ENCODE measurements at places on chromosomes 5 and 9. TPM values are rescaled to one million over a fixed set of nuclear protein-coding genes. Genes with fewer than 3 reads are reported as not detected.

- DNase-seq = no peak
- H3K4me3 ChIP-seq = no peak overlapping the region
- peaks cover 6% of the 10 kb centered on the region for H3K4me1 ChIP-seq
- no peak overlapping the region for H3K27ac ChIP-seq
- no peaks in the 10 kb centered on the region for H3K36me3 ChIP-seq
- H3K27me3 ChIP-seq = peaks cover 6% of the 10 kb centered on the region
Measured at GRCh38 chr5:57325678-57326397, 152.0 kb downstream of the GPBP1 start.

DNA sequence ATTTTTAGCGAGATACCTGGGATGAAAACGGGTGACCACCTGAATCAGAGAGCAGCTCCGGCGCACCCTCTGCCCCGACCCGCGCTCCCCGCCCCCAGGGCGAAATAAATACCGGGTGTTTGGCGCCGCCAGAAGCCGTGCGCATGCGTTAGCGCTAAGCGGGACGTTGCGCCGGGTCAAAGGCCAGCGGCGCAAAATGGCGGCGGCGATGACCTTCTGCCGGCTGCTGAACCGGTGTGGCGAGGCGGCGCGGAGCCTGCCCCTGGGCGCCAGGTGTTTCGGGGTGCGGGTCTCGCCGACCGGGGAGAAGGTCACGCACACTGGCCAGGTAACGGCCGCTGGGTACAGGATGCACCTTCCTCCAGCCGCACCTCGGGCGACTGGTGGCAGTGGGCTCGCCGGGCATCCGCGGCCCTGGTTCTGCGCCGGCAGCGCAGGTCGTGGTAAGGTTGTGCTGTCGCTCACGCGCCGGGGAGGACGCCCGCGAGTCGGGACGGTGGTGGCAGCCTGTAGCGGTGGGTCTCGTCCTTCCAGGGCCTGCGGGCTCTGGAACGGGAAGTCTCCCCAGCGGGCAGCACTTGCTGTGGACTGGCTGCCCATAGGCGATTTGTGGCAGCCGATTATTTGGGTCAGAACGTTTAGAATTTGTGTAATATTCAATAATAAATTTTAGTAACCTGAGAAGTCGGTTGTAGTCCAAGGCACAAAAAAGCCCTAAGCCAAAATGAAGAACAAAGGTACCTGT, at the start of gene NDUFS6:
TSS of gene NDUFS6 (plus strand) at position 186 of the 745 bp plus-strand sequence. CDS start at position 197, 11 bp downstream.
- H3K36me3 ChIP-seq = peaks cover 44% of the 10 kb centered on the region
- no peak for DNase-seq
- H3K27me3 ChIP-seq = no peaks in the 10 kb centered on the region
- peak within 1 kb of the TSS; percentile 94 for H3K4me3 ChIP-seq

DNA sequence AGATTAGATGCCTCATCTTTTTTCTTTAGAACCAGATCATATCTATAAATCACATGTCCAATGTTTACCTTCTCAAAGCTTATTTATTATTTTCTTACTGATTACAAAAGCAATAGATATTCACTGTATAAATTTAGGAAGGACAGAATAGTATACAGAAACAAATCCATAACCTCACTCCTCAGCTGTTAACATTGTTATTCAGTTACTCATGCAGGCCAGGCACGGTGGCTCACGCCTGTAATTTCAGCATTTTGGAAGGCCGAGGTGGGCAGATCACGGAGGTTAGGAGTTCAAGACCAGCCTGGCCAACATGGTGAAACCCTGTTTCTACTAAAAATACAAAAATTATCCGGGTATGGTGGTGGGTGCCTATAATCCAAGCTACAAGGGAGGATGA, 15.3 kb downstream of the STOM start:
- H3K27me3 ChIP-seq = no peaks in the 10 kb centered on the region
- peaks cover 84% of the 10 kb centered on the region for H3K4me1 ChIP-seq
- peak overlapping the region; percentile 40 for H3K27ac ChIP-seq

GRCh38 chr5:157303667-157304327, 37.9 kb downstream of the CYFIP2 start:
- no peak overlapping the region for H3K4me3 ChIP-seq
- H3K4me1 ChIP-seq = peaks cover 1% of the 10 kb centered on the region
- H3K36me3 ChIP-seq = no peaks in the 10 kb centered on the region
- no peak for DNase-seq

- no peak for DNase-seq
- no peaks in the 10 kb centered on the region for H3K4me1 ChIP-seq
- no peaks in the 10 kb centered on the region for H3K36me3 ChIP-seq
- no peaks in the 10 kb centered on the region for H3K27me3 ChIP-seq
- no peak overlapping the region for H3K27ac ChIP-seq
- H3K4me3 ChIP-seq = no peak overlapping the region
Measured at GRCh38 chr5:28301712-28302111, 1263.3 kb upstream of the CDH9 start.

DNA sequence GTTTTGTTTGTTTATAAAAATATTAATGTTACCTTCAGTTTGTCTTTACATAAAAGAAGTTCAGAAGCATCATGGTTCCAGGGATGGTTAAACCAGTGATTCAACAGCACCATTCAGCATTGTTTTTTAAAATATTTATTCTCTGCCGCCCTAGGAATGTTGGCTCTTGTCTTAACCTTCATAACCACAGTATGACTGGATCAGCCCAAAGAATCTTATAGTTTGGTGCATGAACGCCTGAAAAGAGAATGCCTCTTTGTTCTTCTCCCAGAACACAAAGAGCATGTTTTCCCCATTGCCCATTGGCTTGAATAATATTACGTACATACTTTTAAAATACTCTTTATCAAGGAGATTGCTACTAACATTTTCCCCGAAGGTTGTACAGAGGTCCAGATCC, 413.4 kb downstream of the ANXA1 start:
- no peak for DNase-seq
- H3K4me1 ChIP-seq = no peaks in the 10 kb centered on the region
- no peaks in the 10 kb centered on the region for H3K36me3 ChIP-seq
- H3K27me3 ChIP-seq = no peaks in the 10 kb centered on the region
- H3K27ac ChIP-seq = no peak overlapping the region

GRCh38 chr5:143514616-143515335, 111.3 kb upstream of the NR3C1 start:
- no peaks in the 10 kb centered on the region for H3K27me3 ChIP-seq
- no peaks in the 10 kb centered on the region for H3K36me3 ChIP-seq

DNA sequence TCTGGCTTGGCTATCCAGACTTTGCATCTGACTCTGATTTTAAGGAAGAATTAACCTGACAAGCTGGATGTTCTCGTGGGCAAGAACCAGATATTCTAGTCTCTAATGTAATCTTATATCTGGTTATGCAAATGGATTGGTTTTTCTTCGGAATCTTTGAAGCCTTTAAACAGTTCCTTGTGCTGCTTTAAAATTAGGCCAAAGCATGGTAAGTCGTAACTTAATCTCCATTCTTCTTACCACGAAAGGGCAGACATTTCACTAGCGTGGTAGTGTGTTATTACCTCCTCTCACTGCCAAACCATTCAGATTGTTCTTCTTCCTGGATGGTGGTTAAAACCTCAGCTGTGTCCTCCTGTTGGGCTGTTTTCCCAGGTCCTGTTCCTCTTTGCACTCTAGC, 34.1 kb upstream of the TTC23L start:
- H3K27me3 ChIP-seq = peaks cover 9% of the 10 kb centered on the region
- DNase-seq = no peak
- H3K4me3 ChIP-seq = no peak overlapping the region
- H3K4me1 ChIP-seq = peaks cover 9% of the 10 kb centered on the region
- H3K27ac ChIP-seq = peak overlapping the region; percentile 29

DNA sequence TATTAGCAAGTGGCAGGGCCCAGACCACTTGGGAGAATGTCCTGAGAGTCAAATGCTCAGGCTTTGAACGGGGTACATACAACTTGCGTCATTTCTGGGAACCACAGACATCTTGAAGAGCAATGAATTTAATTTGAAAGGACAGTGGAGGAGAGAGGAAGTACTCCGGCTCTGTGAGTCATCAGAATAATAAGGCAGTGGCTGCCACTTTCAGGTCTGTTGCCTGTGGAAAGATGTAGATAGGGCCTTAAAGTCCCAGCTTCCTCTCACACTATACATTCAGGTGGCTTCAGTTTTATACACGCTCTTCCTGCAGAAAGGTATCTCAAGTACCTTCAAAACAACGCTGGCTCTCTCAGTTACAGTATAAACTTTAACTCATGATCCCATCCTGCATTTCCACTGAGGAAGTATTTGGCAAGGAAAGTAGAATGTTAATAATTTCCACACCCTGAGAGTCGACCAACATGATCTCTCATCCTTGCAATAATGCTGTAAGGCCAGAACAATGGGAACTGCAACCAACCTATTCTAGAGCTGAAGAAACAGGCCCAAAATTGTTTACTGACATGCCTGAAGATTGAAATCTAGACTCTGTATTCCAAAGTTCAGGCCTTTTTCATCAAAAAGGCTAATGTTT, 6.8 kb upstream of the PRUNE2 start:
- H3K27me3 ChIP-seq = peaks cover 29% of the 10 kb centered on the region
- no peaks in the 10 kb centered on the region for H3K36me3 ChIP-seq
- DNase-seq = peak; percentile 9
- peaks cover 8% of the 10 kb centered on the region for H3K4me1 ChIP-seq
- H3K27ac ChIP-seq = no peak overlapping the region

DNA sequence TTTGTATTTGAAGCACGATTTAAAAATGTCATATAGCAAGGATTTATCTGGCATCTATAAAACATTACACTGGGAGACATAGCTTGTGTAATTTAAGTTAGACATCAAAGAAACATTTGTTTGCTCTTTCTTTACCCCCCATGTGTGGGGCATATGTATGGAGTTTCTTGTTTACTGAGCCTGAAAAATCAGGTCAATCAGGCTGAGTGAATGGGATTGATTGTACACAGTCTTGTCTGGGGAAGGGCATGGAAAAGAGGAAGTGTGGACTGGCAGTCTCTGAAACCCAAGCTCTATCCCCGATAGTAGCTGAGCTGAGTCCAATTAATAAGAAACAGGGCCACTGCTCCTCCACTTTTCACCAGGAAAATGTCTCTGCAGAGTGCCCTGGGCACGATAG, 49.4 kb downstream of the SLC46A2 start:
- no peaks in the 10 kb centered on the region for H3K27me3 ChIP-seq
- no peak for DNase-seq
- H3K27ac ChIP-seq = no peak overlapping the region

DNA sequence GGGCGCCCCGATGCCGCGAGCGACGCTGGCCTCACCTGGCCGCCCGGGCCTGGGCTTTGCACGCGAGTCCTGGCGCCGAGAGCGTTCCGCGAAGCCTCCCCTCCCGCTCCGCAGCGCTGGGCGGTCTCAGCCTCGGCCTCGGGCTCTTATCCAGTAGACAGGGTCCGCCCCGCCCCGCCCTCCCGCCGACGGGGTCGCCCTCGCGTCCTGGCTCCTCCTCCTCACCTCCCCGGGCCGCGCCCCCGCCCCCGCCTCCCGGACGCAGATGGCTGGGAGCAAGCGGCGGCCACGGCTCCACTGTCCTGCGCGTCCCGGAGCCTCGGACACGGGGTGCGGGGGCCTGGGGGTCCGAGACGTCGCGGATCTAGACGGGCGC, at the start of gene SLC6A3:
TSS of gene SLC6A3 (minus strand) at position 128 of the 376 bp plus-strand sequence. CDS start 2,243 bp downstream, outside the sequence.
- H3K4me3 ChIP-seq = no peak within 1 kb of the TSS
- H3K27ac ChIP-seq = no peak within 1 kb of the TSS
- DNase-seq = no peak
- peaks cover under 1% of the 10 kb centered on the region for H3K36me3 ChIP-seq
- H3K27me3 ChIP-seq = peaks cover 37% of the 10 kb centered on the region
- no peaks in the 10 kb centered on the region for H3K4me1 ChIP-seq

- H3K27me3 ChIP-seq = no peaks in the 10 kb centered on the region
- no peak overlapping the region for H3K4me3 ChIP-seq
- no peak overlapping the region for H3K27ac ChIP-seq
Measured at GRCh38 chr9:8754751-8755150, 955.2 kb upstream of the DMAC1 start.

DNA sequence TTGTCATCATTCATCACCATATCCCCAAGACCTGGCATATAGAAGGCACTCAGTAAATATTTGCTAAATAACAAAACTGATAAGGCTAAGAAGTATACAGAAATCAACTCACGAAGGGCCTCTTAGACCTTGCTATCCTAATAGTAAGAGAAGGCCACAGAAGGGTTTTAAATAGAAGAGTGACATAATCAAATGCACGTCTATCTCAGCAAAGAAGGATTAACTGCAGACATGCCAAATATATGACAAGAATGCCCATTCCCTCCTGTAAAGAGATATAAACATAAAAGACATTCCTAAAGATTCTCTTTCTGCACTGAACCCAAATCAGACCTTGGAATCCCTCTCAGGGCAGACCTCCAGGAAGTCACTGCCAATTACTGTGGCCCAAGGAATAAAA, 34.1 kb downstream of the ECPAS start:
- no peak for DNase-seq
- peaks cover 30% of the 10 kb centered on the region for H3K4me1 ChIP-seq
- no peak overlapping the region for H3K4me3 ChIP-seq

DNA sequence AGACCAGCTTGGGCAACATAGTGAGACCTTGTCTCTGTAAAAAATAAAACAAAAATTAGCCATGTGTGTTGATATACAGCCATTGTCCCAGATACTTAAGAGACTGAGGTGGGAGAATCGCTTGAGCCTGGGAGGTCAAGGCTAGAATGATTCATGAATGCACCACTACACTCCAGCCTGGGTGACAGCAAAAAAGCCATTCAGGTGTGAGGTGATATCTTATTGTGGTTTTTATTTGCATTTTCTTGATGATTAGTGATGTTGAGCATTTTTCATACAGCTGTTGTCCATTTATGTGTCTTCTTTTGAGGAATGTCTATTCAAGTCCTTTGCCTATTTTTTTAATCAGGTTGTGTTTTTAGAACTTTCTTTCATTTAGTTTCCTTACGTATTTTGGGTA, 23.2 kb downstream of the MTAP start:
- peaks cover 29% of the 10 kb centered on the region for H3K4me1 ChIP-seq
- H3K36me3 ChIP-seq = peaks cover 59% of the 10 kb centered on the region
- no peaks in the 10 kb centered on the region for H3K27me3 ChIP-seq
- H3K27ac ChIP-seq = no peak overlapping the region

DNA sequence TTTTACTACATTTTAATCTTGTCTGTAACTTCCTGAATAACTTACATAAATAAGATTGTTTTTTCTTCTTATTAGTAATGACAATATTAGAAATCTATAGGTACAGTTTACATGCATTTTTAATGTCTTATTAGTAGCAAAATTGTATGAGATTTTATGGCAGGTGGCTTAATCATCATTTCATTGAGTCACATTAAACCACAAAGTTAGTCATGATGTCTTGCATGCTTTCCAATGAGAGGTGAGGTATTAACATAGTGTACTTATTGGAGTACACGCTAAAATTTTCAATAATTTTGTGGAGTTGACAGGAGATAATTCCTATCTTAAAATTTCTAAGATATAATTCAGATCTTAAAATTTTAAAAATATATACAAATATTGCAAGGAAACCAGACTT, 989.6 kb upstream of the ARRDC3 start:
- DNase-seq = no peak
- H3K36me3 ChIP-seq = no peaks in the 10 kb centered on the region
- no peaks in the 10 kb centered on the region for H3K4me1 ChIP-seq
- no peak overlapping the region for H3K4me3 ChIP-seq

ECM2 gene
- total RNA-seq = 0.39 TPM

LHX3 gene
- total RNA-seq = not detected

ARL14EPL gene
- not detected for total RNA-seq

ORM2 gene
- total RNA-seq = not detected

OLFML2A gene
- total RNA-seq = 0.38 TPM

CCDC152 gene
- 5.8 TPM for total RNA-seq

All from HFFc6 (cell line).